Bone marrow (tissue), 2 donors: ENCODE measurements at places on chromosomes 11 and 22.
A peak's percentile ranks its signal among the peaks of the same experiment; 100 is the strongest.

DNA sequence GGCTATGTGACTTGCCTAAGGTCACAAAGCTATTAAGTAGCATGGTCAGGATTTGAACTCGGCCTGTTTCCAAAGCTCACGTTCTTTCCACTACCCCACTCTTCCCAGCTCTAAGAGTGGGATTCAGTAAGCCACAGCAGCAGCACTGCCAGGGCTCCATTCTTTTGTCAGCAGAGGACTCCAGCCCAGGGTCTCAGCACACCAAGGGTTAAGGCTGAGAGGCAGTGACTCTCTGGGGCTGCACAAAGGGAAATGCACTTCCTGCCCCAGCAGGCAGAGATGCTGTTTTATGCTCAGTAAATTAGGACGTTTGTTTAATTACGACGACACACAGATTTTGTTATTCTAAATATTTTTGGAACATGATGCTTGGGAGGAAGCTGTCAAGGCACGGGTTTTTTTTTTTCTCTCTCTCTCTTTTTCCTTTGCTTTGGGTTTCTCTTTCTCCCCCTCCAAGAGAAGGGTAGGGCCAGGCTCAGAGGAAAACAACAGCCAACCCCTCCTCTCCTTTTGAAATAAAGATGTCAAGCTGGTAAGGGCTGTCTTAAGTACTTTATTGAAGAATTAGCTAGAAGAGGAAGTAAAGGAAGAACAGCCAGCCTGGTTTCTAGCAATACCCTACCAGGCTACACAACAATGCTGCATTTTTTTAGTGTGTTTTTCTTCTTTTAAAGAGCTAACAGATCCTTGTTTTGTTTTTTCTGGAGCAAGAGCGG, 2.8 kb downstream of the MYH9 start:
- peak; percentile 52 for DNase-seq

- DNase-seq: no peak
Observed at GRCh38 chr22:33650244-33650643, 270.0 kb downstream of the LARGE1 start.

- no peak for DNase-seq
Observed at GRCh38 chr11:15390857-15391256, 276.1 kb downstream of the INSC start.

GRCh38 chr22:40602231-40602630, 34.3 kb downstream of the MRTFA start:
- DNase-seq: no peak

GRCh38 chr22:42970029-42970428, 44.9 kb downstream of the PACSIN2 start:
- no peak for DNase-seq

- peak; percentile 56 for DNase-seq
Observed at GRCh38 chr22:23716811-23717801, 26.3 kb downstream of the RGL4 start.

- DNase-seq: no peak
Observed at GRCh38 chr11:134837166-134837886, 425.3 kb upstream of the B3GAT1 start.

- DNase-seq: no peak
Observed at GRCh38 chr11:61917334-61918109, at the start of gene RAB3IL1. RAB3IL1 (minus strand) TSS chr11:61917566; CDS start chr11:61917367, 199 bp downstream.

- DNase-seq: no peak
Observed at GRCh38 chr22:50089682-50090411, at the start of gene MOV10L1. MOV10L1 (plus strand) TSS chr22:50090006; CDS start chr22:50090089, 83 bp downstream.

DNA sequence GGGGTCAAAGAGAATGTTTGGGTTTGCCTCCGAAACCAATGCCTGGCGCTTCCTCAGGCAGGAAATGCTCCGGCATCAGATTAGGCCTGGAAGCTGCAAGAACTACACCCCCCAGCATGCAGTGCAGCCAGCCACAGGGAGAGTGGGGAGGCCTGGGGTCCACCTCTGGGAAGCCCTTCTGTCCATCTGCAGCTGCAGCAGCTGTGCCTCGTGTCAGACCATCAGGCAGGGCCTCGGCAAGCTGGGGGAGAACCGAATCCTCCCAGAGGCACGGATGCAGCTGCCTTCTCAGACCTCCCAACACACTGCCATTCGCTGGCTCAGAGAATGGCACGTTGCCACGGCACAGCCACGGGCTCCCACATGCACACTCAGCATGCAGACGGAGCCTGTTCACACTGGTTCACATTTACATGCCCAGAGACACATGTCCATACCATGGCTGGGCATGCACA, 57.4 kb downstream of the NECTIN1 start:
- no peak for DNase-seq

DNA sequence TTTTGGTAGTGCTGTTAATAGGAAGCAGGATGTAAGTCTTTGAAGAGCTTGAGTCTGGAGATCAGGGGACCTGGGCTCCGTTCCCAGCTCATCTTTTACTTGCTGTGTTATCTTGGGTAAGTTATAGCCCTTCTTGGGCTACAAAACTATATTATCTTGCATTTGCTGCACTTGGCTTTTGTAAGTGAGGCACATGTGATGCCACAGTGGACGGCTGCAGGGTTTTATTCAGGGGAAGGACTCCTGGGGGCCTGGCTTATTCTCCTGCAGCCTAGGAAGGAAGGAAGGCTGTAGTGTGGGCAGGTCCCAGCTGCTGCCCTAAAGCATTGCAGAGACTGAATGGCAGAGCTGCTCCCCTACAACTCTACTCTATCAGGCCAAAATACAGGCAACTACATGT, 6.4 kb downstream of the CD82 start:
- no peak for DNase-seq

DNA sequence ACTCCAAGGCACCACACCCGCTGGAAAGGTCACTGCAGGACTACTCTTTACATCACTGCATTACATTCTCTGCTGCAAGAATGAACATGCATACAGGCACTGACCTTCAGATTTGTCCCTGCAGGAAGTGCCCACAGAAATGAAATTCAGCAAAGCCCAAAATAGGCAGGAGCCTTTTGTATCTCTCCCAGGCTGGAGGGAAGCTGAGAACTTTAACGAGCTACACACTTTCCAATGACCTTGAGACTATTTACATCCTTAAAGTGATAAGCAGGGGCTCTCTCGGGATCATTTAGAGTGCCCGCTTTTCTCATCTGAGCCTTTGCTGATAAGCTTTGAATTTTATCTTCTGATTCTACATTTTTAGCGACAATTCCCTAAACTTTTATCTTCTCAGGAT, 12.5 kb downstream of the FEZ1 start:
- no peak for DNase-seq

GRCh38 chr22:50676180-50676636, 3.6 kb downstream of the SHANK3 start:
- no peak for DNase-seq

DNA sequence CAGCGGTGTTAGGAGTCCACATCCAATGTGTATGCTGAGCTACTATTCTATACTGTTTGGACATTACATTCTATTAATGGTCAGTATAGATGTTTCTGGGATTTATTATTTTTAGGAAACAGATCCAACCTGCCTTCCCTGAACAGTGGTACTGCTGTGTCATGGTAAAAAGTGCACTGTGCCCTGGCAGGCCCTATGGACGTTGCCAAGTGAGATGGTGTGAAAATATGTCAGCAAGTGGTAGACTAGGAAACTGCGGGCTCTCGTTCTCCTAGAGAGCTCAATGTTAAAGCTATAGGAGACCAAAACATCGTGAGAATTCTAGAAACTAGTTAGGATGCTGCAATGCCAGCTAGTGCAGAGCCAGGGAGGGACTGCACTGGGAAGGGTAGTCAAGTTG, 26.0 kb upstream of the CYP2D6 start:
- DNase-seq: no peak

DNA sequence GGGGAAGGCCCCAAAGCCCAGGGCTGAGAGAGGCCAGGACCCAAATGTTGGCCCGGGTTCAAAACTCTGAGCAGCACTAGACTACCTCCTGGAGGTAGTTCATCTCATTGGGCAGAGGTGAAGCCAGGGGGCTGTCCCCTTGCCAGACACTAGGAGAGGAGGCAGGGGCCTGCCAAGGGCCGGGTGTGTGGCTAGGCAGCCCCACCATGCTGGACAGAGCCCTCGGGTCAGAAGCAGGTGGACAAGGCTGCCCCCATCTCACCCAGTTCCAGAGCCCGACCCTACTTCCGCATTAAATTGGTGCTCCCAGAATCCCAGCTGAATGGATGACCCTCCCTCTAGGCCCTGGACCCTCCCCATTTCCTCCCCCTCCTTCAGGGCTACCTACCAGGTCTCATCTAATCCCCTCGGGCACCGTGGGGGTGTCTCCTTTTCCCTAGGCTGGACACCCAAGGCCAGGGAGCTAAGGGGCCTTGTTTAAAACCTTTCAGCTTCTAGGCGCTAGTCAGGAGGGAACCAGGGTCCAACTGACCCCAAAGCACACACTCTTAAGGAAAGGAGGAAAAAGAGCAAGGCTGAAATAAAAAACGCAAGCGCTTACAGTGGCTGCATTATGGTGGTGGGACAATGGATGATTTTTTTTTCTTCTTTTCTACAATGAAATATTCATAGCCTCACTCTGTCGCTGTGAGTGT, 72.1 kb upstream of the TCF20 start:
- DNase-seq: no peak

- DNase-seq: no peak
Observed at GRCh38 chr22:42417645-42418305, 14.4 kb downstream of the NFAM1 start.

GRCh38 chr11:4539603-4540219, 5.3 kb upstream of the OR52M1 start:
- peak; percentile 31 for DNase-seq

GRCh38 chr11:70931430-70931829, 320.9 kb downstream of the SHANK2 start:
- DNase-seq: no peak

- no peak for DNase-seq
Observed at GRCh38 chr22:20173772-20174171, 22.9 kb upstream of the CCDC188 start.

- no peak for DNase-seq
Observed at GRCh38 chr11:35242412-35243242, 103.7 kb downstream of the CD44 start.

DNA sequence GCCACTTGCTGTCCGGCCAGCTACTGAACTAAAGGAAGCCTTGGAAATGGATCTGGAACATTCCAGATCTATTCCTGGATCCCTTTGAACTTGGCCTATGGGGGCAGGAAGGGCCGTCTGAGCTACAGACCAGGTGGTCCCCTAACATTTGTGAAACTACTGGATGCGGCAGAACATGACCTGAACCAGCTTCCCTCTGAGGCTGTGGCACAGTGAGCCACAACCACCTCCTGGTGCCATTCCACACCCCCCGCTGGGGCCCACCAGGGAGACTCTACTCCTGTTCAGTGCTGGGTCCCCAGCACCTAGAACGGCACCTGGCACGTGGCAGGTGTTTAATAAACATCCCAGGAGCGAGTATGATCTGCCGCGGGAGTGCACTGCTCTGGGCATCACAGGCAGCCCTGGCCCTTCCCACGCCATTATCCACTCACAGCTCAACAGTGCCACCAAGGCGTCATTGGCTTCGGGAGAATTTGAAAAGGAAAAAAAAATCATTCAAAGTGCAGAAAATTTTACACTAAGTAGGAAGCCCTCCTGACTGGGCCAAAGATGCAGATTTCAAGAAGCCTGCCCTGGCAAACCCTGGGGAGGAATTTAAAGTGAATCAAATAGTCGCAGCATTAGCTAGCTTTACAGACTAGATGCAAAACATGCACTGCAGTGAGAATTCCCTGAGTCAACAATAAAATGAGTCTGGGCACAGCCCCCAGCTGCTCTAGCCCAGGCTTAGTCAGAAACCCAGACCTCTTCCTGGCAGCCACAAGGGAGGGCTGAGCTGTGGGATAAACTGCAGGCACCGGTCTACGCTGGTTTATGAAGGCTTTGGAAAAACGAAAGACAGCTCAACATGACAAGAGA, 14.3 kb upstream of the EFCAB6 start:
- no peak for DNase-seq

DNA sequence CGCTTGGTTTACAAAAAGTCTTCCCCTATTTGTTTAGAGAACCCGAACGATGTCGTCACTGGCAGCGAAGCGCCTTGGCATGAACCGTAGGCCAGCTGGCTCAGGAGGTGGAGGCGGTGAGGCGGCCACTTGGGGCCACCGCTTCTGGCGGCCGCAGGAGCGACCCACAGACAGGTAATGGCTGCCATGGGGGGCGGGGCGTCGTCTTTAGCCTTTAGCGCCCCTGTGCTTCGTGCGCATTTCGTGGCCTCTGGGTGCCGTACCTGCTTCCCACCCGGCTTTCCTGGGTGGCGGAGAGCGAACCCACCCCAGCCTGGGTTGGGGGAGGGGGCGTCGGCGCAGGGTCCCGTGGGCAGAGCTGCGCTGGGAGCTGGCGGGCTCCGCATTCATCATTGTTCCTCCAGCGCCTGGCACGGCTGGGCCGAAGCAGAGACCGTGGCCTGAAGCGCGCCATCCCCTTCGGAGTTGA, 469 bp upstream of the OSBP2 start:
- DNase-seq: no peak

GRCh38 chr22:28442711-28443525, 236.7 kb downstream of the TTC28 start:
- DNase-seq: peak; percentile 9

DNA sequence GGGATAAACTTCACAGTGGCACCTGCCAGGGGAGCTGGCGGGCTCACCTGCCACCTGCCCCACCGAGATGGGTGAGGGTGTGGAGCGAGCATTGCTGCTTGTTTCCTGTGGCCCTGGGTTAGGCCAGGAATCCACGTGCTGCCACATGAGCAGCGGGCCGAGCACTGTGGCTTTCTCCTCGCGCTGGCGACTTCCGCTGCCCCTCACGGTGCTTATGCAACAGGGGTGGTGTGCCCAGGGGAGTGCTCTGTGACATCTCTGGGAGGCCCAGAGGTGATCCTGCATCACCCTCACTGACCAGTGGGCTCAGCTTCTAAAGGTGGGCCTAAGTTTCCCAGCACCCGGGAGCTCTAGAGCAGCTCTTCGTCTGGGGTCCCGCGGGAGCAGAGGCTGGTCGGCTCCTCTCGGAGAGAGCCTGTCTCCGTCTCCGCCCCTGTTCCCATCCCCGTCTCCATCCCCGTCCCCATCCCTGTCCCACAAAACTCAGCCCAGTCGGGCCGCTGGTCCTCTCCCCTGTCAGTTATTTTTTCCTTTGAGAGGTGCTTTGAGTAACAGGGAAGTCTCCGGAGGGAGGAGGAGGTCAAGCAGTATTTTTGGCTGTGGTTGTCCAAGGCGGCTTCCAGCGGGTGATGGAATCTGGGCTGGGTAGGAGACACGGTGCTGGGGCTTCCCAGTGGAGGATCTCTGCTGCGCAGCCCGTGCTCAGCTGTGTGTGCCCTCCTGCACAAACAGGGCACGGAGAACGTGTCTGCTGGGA, 42.5 kb downstream of the AP2A2 start:
- DNase-seq: no peak

DNA sequence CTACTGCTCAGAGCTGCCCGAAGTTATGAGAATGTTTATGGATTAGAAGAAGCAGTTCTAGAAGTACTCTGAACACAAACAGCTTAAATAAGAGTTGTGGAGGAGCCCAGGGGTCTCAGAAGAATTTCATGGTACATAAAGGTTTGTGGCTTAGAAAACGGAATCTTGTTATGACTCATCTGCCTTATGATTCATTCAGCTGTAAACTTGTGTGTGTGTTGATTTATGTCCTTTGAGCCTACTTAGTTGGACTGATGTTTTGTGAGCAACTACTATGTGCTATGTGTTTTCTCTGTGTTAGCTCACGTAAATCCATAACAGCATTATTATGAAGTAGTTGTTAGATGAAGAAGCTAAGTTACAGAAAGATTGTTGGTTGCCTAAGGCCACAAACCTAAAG, 203.7 kb downstream of the PGR start:
- no peak for DNase-seq

- no peak for DNase-seq
Observed at GRCh38 chr11:45145379-45146071, 914 bp upstream of the PRDM11 start.
